Activated CD4-positive, alpha-beta T cell treated with anti-CD3 and anti-CD28 coated beads, Interleukin-2, amount 10 ng/mL, durations not matched to agents 7 days and 5 days (primary cell): ENCODE measurements at places on chromosomes 1 and 21. TPM values are rescaled to one million over a fixed set of nuclear protein-coding genes. Genes with fewer than 3 reads are reported as not detected.

- no peaks in the 10 kb centered on the region for H3K4me1 ChIP-seq
- no peak overlapping the region for H3K4me3 ChIP-seq
- no peaks in the 10 kb centered on the region for H3K27me3 ChIP-seq
- H3K36me3 ChIP-seq, result no peaks in the 10 kb centered on the region
- no peak for DNase-seq
These were observed 116.0 kb downstream of the TTLL7 start for GRCh38 chr1:83882906-83883305.

DNA sequence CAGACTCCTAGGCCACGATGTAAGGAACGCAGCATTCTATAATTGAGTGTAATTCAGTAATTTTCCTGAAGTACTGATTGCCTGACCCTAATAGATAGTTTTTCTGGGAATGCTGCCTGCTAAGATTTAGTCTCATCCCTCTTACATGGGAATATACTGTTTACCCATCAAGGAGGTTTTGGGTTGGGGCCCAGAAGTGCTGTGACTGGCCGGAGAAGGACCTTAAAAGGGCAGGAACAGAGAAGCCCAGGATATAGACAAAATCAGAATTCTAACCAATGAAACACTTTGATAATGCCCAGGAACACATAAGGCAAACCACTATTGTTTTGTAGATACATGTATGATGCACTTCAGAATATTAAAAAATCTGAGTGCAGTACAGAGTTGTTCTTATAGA is 111.6 kb downstream of the RGS2 start:
- no peaks in the 10 kb centered on the region for H3K36me3 ChIP-seq
- DNase-seq, result no peak
- H3K4me1 ChIP-seq, result no peaks in the 10 kb centered on the region

DNA sequence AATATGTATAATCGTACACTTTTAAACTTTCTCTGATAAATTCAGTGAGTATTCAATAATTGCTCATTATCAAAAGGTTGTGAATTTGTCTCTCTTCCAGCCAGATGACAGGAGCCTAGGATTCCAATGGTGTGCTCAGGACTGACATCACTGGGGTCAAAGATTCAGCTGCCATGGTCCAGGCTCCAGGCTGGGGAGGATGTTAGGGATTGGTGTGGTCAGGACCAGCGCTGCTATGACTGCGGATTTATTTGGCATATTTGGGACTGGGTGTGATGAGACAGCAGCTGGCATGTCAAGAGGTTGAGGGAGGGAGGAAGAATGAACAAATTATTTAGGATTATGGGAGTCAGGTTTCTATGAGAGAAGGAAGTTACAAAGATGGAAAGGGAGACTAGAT is 48.2 kb upstream of the ABCA4 start:
- no peak overlapping the region for H3K27ac ChIP-seq
- H3K4me3 ChIP-seq, result no peak overlapping the region
- H3K27me3 ChIP-seq, result peaks cover 6% of the 10 kb centered on the region
- H3K4me1 ChIP-seq, result no peaks in the 10 kb centered on the region
- H3K36me3 ChIP-seq, result no peaks in the 10 kb centered on the region

Gene PEX19
- 48.8 TPM for total RNA-seq

Gene SMCP
- not detected for total RNA-seq

Gene IFNGR2
- total RNA-seq, result 11.8 TPM

Gene ZNF695
- total RNA-seq, result 0.17 TPM

Gene CLCN6
- 13.2 TPM for total RNA-seq

Gene LGR6
- total RNA-seq, result not detected
